Right lobe of liver (tissue), 6 donors: ENCODE measurements at places on chromosomes 11 and 22.

DNA sequence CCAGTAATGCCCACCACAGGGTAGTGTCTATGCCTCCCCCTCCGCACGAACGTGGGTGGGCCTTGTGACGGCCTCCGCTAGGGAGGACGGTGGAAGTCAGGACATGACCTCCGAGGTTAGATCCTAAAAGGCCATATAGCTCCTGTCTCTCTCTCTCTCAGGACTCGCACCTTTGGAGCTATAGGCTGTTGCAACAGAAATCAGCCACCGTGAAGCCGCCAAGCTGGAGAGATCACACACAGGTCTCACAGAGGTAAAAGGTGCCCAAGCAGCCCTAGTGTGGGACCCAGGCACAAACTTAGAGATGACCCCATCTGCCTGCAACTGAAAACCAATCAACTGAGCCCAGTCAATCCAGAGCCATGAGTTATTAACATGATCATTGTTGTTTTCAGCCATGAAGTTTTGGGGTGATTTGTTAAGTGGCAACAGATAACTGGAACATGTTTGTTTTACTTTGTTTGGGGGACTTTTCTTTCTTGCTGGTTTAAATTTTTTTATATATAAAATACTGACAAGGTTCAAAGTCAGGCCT is 7.4 kb upstream of the NAP1L4 start:
- no peak for DNase-seq

GRCh38 chr11:45481026-45481425 is 184.4 kb downstream of the CHST1 start:
- no peak for DNase-seq

DNA sequence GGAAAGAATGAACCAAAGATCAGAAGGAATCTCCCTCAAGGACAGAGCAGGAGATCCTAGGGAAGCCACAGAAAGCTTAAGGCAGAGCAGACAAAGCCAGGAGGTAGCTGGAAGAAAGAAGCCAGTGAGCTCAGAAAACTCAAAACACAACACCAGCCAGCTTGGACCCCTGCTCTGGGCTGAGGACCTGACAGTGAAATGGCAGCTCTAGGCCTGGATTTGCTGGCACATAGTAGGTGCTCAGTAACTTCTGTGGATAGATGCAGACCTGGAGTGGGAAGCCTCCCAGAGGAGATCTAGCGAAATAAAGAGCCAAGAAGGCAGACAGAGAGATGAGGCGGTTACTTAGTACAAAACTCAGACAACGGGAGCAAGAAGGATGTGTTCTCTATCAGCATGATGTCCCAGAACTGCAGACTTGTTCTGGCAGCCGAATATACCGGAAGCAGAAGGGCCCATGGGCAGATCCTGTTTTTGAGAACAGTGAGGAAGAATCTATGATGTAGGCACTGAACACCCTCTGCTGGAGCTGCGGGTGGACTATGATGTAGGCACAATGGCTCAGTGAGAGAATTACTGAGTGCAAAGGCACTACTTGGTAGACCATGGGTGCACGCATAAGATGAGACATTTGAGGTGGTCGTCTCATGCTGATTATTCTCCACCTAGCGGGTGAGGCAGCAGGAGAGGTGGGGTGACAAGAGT is 4.8 kb downstream of the ROBO4 start:
- peak; percentile 41 for DNase-seq

GRCh38 chr11:46472662-46472994 is 81.1 kb upstream of the CHRM4 start:
- DNase-seq, result no peak

DNA sequence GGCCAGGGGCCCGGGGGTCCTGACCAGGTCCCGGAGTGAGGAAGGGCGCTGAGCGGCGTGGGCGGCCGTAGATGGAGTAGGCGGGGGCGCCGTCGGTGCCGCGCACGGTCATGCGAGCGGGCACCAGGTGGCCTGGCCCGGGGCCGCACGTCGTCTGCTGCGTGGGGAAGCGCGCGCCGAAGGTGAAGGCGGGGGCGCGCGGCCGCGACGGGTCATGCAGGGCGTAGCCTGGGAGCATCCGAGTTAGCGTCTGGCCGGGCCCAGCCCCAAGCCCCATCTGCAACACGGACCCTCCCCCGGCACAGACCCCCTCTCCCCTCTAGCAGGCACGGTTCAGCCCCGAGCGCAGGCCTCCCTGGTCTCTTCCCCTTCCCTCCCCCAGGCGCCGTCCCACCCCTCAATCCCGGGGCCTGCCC is 1.7 kb upstream of the TYMP start:
- DNase-seq, result peak; percentile 87

DNA sequence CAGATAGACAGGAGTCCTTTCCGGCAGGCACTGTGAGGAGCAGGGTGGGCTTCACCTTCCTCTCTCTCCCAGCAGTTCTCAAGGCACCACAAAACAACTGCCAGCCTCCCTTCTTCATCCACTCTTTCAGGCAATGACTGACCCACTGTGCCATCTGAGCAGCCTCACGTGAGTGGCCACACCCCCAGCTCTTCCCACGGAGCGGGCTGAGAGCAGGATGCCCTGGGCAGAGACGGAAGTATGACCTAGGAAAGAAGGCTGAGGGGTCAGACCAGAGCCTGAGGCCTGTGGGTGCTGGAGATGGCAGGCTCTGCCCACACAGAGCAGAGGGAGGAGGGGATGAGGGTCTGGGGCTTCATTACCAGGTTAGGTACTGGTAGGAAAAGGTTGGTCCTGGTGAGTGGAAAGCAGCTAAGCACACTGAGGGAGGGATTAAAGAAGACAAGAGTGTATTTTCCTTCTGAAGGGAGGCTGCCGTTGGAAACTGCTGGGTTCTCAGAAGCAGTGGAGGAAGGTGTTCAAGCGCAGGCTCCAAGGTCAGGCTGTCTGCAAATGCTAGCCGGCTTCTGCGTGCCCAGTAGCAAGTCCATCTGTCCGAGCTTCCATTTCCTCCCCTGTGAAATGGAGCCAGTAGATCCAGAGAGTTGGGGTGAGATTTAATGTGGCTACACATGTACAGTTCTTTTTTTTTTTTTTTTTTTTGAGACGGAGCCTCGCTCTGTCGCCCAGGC is 4.6 kb downstream of the NLRP6 start:
- no peak for DNase-seq

- DNase-seq, result no peak
Observed at GRCh38 chr11:62645671-62645945, 805 bp downstream of the GANAB start.

DNA sequence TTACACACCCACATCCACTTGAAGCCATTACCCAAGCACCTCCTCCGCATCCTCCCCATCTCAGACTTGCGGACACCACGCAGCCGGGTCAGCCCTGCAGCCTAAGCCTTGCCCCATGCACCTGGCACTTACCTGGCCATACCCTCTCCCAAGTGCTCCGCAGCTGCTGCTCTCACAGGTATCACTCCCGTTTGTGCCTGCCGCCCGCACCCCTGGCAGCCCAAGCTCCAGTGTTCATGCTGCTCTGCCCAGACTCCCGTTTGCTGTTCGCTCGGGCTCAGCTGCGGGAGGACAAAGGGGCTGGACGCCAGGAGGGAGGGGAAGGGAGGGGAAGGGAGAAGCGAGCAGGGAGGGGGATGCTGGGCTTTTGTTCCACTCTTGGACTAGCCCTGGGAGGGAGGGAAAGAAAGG is at the start of gene KLHL35:
TSS of gene KLHL35 (minus strand) at position 293 of the 411 bp plus-strand sequence. CDS start 2,574 bp downstream, outside the sequence.
- no peak for DNase-seq

DNA sequence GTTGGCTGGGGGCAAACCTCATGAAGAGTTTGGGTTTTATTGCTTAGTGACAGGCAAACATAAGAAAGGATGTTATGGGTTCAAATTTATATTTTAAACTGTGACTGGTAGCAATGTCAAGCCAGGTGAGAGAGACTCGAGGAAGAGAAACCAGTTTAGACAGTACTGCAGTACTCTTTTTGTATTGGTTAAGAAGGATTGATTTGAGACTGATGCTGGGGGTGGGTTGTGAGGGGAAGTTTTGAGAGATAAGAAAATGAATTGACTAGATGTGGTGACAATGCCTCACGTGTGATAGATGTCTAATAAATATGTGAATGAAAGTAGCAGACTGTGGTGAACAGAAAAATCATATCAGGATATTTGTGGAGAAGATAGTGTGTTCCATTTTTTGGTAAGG is 142.4 kb downstream of the DDX10 start:
- no peak for DNase-seq

DNA sequence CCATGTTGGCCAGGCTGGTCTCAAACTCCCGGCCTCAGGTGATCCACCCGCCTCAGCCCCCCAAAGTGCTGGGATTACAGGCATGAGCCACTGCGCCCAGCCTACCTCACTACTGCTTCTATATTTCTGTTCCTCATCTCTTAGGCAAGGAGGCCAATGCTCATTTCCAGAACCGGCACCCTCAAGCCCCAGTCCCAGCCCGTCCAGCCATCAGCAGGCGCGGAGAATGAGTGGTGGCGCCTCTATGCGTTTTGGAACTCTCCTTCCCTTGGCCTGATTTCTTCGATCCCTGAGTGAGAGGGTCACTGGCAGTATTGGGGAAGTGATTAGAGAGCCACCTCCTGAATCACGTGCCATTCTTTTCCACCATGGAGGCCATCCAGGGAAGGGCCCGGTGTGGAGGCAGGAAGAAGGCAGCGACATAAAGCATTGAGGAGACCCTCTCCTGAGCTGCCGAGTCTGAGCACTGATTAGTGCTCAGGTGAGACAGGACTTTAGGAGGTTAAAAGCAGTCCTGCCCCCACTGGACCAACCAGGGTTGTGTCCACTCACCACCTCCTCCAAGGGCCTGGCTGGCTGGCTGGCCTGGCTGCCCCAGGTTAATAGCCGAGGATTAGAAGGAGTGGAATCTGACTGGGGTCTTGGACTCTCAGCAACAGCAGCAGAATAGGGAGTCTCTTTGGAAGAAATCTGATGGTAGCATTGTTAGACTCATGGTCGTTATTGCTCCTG is 8.7 kb downstream of the GRIK4 start:
- no peak for DNase-seq

GRCh38 chr11:11521306-11522002 is 100.4 kb downstream of the GALNT18 start:
- DNase-seq, result no peak
